Muscle of leg (tissue), 16 donors: ENCODE measurements at places on chromosomes 13 and 19.

DNA sequence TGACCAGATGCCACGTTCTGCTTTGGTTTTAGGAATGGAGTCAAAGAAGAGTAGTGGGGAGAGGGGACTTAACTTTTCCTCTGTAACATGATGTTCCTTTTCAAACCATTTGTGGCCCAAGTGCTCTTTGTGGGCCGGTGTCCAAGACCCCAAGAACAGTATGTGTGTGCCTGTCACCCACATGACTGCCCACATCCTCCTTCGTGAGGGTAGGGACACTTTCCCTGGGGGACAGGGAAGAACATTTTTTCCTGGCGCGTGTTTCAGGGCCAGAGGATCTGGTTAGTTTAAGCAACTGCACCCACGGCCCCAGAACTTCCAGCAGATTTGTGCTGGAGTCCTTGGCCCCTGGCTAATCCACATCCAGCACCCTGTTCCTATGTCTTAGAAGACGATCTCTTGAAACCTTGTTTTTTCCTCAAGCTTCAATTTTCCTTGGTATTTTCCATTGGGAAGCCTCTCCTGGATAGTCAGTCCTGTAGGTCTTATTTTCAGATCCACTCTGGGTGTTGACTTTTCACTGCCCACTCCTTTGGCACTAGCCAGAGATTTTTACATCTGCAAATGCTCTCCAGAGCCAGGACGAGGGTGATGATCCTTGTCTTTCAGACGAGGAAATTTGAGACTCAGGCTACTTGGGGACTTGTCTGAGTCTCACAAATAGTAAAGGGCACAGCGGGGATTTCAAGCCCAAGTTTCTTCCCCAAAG, 10.8 kb upstream of the CCDC97 start:
- DNase-seq = peak; percentile 51

DNA sequence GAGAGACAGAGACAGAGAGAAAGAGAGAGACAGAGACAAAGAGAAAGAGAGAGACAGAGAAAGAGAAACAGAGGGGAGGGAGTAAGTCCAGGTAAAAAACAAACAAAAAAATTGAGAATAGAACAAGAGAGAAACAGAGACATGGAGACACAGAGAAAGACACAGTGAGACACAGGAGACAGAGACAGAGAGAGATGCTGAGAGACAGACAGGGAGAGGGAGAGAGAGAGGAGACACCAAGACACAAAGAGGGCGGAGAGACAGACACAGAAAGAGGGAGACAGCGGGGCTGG, 5.8 kb upstream of the PROZ start:
- no peak for DNase-seq

DNA sequence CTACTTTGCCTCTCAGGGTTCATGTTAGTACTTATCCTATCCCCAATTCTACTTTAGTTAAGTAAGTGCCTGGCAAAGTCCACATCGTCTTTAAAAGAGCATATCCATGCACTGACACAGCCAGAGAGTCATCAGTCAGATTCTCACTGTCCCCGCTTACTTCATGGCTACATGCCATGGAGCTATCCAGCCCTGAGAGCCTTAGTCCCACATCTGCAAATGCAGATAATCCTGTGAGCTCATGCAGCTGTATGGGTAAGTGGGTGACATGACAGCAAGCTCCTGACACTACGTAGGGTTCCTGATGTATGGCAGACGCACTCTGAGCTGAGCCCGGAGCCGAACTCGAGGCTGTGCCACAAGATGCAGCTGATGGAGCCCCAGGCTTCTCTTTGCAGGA, 661.5 kb downstream of the LIG4 start:
- DNase-seq = peak; percentile 13

DNA sequence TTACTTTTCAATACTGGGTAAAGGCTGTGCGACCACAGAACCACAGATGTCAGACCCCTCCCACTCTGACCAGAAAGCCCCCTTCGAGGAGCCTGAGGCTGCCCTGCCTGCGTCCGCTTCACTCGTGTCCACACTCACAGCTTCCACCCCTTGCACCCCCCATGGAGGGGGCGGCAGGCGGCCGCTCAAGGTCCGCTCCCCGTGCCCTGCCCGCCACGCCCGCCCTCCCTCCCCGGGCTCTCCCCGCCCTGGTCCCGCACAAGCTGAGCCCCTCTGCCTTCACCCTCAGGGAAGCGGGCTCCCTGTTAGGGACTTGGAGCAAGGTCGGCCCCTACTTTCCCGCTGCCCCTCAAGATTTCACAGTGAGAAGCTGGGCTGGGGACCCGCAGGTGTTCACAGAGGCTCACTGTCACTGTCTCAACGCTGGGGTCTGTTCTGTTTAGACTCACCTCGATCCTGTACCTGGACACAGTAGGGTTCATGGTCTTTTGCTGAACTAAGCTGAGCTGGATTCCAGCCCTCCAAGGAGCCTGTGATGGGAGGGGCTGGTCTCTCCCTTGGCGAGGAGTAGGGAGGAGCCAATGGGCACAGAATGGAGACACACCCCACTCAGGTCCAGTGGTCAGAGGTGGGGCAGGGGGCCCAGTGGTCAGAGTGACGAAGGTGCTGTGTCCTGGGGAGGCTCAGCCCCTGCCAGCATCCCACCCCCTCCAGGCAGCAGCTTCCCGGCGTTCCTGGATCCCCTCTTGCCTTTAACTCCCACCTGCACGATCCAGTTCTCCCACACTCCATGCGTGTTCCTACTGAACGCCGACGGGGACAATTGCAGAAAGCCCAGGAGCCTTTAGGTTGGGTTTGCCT, 69.5 kb downstream of the SPACA7 start:
- no peak for DNase-seq

DNA sequence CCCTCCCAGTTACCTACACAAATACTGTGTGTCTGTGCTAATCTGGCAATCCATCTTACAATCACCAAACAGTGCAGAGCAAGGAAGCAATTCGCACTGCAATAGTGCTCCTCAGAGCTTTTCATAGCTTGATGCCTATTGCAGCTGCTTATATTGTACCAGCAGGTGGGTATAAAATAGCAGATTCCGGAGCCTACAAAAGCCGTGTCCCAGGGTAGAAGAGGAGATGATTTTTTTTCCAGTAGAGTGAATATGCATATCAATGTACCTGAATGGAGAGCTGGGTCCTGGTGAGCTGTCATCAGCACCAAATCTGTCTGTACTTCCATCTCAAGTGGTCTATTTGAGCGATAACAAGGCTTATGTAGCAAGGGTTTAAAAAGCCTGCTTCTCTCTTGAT, 668.4 kb downstream of the DIAPH3 start:
- DNase-seq = no peak
